SHP77 (cell line): ENCODE measurements at places on chromosomes 2 and 18.

- no peak for DNase-seq
Observed at GRCh38 chr2:235511187-235511661, 17.4 kb downstream of the AGAP1 start.

- no peak for DNase-seq
Observed at GRCh38 chr2:5394223-5394622, 298.0 kb upstream of the SOX11 start.

- no peak for DNase-seq
Observed at GRCh38 chr2:46390901-46391395, 88.4 kb upstream of the TMEM247 start.

DNA sequence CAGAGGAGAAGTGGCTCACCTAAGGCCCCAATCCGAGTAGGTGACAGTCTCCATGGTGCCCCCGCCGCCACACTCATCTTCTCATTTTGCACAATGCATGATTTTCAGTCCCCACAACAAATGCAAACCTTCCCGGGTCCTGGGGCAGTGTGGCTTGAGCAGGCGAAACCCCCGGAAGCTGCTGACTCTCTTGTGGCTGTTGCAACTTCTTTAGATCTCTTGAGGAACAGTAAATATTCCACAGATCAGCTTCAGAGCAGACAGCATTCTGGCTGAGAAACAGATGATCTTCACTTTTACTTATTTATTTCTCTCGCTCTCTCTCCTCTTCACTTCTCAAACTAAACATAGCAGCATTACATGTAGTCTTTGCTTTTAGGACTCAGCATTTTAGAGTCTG lies 51.9 kb downstream of the ASAP2 start:
- DNase-seq = no peak

GRCh38 chr2:186052930-186053329 lies 314.3 kb downstream of the FSIP2 start:
- DNase-seq = no peak

- DNase-seq = no peak
Observed at GRCh38 chr2:236614551-236614950, 44.9 kb downstream of the ACKR3 start.

DNA sequence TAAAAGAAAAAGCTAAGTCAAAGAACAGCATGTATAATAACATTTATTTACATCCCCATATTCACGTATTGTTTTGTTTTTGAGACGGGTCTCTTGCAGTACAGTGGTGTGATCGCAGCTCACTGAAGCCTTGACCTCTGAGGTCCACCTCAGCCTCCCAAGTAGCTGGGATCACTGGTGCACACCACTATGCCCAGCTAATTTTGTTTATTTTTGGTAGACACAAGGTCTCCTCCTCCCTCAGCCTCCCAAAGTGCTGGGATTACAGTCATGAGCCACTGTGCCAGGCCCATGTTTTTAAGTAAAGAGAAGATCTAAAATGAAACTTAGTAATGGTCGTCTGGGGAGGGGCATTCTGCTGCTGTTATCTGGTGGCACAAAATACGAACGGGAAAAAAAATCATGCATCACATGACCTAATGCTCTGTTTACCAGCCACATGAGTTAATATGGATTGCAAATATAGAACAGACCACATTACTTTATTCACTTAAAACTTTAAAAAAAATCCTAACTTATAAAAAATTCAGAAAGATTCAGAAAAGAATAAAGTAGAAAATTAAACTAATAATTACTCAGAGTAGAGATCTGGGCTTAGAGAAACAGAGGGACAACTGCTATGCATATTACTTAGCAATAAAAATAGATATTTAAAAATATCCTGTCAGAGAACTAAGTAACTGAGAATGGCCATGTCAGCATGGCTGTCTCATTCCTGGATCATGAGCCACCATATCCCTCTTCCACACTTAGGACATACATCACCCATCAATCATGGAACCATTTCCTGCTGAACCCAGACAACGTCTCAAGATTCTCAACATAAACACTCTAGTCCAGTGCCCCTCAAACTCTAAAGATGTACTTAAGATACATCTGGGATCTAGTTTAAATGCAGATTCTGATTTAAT lies 7.3 kb downstream of the MMADHC start:
- no peak for DNase-seq

GRCh38 chr18:60873708-60874107 lies 459.5 kb upstream of the CDH20 start:
- no peak for DNase-seq

DNA sequence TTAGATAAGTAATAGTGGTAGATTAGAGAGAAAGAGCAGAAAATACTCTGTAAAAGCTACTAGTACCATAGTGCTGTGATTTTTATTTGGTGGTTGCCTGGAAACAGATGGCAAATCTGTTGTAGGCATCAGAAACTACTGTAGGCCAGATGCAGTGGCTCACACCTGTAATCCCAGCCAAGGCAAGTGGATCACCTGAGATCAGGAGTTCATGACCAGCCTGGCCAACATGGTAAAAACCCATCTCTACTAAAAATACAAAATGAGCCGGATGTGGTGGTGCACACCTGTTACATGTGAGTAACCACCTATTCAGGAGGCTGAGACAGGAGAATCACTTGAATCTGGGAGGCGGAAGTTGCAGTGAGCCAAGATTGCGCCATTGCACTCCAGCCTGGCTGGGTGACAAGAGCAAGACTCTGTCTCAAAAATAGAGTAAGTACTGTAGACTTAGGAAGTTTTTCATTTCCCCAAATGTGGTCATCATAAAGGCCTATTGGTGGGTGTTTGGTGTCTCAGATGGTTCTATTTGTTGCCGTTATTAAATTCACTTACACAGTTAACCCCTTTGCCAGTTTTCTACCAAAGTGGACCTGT lies 79.6 kb downstream of the SPTBN1 start:
- DNase-seq = no peak

- DNase-seq = no peak
Observed at GRCh38 chr2:74693213-74693612, 39.2 kb downstream of the SEMA4F start.

- DNase-seq = no peak
Observed at GRCh38 chr2:241762933-241763369, 13.7 kb upstream of the GAL3ST2 start.

- DNase-seq = no peak
Observed at GRCh38 chr2:176088937-176089842, 3.3 kb upstream of the HOXD13 start.

DNA sequence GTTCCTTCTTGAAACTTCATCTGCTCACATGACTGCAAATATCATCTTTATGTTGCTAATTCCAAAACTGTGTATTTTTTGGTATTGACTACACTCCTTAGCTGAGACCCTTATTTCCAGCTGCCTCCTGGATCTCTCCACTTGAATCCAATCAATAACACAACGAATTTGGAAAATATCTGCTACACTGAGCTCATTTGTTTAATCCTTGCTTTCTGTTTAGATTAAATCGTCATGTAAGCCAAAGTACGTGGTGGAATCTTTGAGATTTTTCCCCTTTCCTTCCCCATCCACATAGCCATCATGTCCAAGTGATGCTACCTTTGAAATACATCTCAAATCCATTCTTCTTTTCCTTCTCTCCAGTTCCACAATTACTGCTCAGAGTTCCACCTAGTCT lies 15.6 kb downstream of the OTX1 start:
- no peak for DNase-seq

GRCh38 chr18:56568986-56569385 lies 69.4 kb downstream of the TXNL1 start:
- DNase-seq = no peak

DNA sequence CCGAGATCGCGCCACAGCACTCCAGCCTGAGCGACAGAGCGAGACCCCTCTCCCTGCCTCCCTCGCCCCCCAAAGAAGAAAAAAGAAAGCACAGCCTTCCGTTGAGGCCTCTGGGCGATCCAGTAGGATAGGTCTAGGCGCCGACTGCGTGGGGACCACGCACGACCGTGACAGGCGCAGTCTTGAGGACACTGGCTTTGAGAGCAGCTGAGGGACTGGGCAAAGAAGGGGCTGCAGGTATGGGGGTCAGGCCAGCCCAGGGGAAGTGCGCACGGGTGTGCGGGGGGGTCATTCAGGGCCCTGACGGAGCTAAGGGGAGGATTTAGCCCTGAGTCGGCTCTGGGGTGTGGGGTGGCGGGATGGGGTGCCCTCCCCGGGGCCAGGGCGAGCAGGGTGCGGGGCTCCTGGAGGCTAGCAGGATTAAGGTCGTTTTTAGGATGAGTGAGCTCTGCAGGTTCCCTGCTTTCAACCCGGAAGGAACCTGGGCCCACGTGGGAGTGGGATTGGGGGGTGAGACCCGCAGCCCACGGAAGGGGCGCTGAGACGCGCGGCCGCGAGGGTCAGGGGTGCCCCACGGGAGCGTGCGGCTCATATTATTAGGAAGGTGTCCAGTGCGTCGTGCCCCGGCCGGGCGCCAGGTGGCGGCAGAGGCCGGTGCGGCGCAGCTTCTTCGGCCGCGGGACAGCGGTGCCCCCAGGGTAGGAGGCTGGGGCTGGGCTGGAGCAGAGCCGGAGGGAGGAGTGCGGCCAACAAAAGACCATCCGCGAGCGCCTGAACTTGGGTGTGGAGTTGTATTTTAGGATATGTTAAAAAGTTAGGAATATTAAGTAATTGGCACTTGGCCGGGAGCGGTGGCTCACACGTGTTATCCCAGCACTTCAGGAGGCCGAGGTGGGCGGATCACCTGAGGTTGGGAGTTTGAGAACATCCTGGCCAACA lies 20.5 kb upstream of the ZNF236 start:
- DNase-seq = peak; percentile 50

DNA sequence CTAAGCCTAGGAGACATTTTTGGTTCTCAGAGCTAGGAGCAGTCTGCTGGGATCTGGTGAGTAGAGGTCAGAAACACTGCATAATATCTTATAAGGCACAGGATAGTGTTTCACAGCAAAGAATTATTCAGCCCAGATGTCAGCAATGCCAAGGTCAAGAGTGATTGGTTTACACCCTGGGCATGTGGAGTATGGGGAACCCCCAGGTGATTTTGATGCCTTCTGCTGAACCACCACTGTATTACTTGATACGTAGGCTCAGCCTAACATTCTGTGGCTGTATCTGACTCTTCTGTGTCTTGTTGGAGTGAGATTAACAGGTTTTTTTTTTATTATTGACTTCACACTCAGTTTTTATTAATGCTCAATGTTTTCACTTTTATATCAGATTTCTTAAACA lies 6.0 kb downstream of the DDX18 start:
- DNase-seq = no peak
